DMS79 treated with DMSO at 0.1 percent for 48 hours (cell line): ENCODE measurements at places on chromosomes 4 and X.
A peak's percentile ranks its signal among the peaks of the same experiment; 100 is the strongest.

GRCh38 chr4:21716531-21716930, 232.0 kb downstream of the KCNIP4 start:
- no peak for DNase-seq

GRCh38 chrX:39149761-39150160, 348.5 kb downstream of the MID1IP1 start:
- DNase-seq: peak; percentile 10

DNA sequence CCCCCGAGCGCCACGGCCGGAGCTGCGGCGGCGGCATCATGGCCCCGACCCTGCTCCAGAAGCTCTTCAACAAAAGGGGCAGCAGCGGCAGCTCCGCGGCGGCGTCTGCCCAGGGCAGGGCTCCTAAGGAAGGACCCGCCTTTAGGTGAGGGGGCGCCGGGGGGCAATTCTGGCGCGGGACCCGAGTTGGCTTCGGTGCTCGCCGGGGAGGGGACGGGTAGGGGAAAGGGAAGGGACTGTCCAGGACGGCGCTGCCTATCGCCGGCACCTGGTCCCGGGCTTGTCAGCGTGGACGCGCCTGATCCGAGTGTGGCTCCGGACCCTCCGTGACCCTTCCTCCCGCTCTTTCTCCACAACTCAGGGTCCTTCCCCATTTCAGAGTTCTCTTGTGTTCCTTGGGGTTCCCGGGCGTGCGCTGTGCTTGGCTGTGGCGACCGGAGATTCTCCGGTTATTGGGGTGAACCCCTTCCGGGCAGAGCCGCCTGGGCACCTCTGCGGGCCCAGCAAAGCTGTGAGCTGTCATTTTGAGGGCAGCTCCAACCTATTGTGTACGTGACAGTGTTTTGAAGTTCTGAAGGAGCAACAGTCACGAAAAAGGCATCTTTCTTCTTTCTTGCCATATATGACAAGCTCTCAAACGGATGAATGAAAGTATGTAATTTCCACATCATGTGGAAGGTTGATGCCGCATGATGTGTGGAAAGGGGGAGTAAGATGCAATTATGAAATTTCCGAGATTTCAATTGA, 522 bp downstream of the FNIP2 start:
- DNase-seq: no peak

- no peak for DNase-seq
Observed at GRCh38 chrX:68912113-68912512, 83.3 kb downstream of the EFNB1 start.

- DNase-seq: no peak
Observed at GRCh38 chr4:98793658-98794057, 135.2 kb upstream of the TSPAN5 start.

- no peak for DNase-seq
Observed at GRCh38 chr4:23171976-23172375, 479.2 kb downstream of the GBA3 start.
